Uterus (tissue), 4 donors: ENCODE measurements at places on chromosomes 3 and 15. TPM values are rescaled to one million over a fixed set of nuclear protein-coding genes. Genes with fewer than 3 reads are reported as not detected.
A peak's percentile ranks its signal among the peaks of the same experiment; 100 is the strongest.

The TEX55 gene
- not detected for total RNA-seq

GRCh38 chr3:49173792-49174170 lies 2.4 kb downstream of the KLHDC8B start:
- no peak for DNase-seq

GRCh38 chr3:152444029-152444641 lies 175.4 kb downstream of the MBNL1 start:
- DNase-seq, result no peak

DNA sequence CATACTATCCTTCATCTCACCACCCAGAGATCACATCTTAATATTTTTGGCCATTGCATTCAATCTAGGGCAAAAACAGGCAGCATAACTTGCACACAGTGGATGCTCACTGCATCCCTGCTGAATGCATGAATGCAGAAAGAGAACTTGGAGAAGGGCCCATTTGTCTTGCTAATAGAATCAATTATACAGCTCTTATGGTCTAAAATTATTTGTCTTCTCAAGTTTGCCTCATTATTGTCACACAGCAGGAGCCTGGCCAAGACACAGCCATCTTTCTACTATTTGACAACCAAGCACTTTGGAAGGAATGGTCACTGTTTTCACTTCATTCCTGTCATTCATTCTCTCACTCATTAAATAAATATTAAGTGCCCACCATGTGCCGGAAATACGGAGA lies 1.2 kb upstream of the ARHGEF26 start:
- no peak for DNase-seq

- DNase-seq, result peak; percentile 82
Observed at GRCh38 chr3:11568503-11569155, 75.1 kb downstream of the VGLL4 start.

The BRPF1 gene
- 36.0 TPM for total RNA-seq

The VILL gene
- total RNA-seq, result 9.8 TPM

- no peak for DNase-seq
Observed at GRCh38 chr15:62853114-62853840, 189.3 kb upstream of the TPM1 start.

DNA sequence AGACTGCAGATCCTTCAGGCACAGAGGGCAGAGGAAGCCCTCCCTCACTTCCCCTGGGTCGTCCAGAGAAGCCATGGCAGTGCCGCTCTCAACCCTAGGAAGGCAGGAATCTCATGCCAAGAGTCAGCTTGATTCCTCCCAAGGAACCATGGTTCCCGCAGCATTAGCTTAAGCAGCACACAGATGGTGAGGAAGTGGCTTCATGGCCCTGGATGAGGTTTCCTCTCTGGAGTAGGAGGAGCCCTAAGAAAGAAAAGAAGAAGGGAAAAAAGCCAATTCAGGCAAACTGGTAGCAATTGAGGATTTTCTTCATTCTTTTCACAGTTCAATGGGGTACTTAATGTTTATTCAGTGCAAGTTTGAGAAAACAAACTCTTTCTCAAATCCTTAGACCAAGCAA lies 2.9 kb downstream of the RBSN start:
- DNase-seq, result no peak

The DYNLT2B gene
- total RNA-seq, result 1.3 TPM

- DNase-seq, result peak; percentile 93
Observed at GRCh38 chr3:45592830-45593707, 1.5 kb upstream of the LIMD1 start.

GRCh38 chr3:159882790-159883779 lies 105.5 kb upstream of the IL12A start:
- no peak for DNase-seq

DNA sequence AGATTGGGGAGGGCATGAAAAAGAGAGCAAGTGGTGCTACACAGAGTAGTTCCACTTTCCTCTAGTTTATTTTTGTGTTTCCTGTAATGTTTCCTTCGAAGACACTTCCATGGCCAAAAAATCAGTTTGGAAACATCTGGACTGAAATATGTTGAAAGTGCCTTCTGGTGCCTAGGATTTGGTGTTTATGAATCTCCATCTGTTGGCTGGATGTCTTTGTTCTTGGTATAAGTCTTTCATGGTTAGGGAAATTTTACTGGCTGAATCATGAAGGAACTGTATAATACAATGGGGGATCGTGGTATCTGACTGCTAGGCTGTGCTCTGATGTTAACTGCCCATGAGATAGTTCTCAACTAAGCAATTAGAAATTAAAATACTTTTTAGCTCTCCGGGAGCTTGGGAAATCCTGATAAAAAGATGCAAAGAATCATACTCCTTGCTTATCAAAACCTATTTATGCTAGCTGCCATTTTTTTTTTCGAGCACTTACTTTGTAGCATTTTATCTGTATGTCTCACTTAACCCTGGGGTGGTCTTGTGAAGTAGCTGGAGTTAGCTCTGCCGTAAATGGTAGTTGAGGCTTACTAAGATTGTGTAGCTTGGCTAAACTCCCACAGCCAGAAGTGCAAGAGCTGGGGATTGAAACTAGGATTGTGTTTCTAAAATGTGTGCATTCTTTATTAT lies 21.9 kb downstream of the AKAP13 start:
- no peak for DNase-seq

GRCh38 chr15:101088788-101089578 lies 162.9 kb downstream of the CHSY1 start:
- DNase-seq, result peak; percentile 55

The SCN5A gene
- total RNA-seq, result under 0.01 TPM

The TATDN2 gene
- 33.2 TPM for total RNA-seq

- no peak for DNase-seq
Observed at GRCh38 chr15:57537488-57538264, 54.0 kb upstream of the MYZAP start.

GRCh38 chr3:16864610-16865313 lies 20.0 kb upstream of the PLCL2 start:
- DNase-seq, result no peak

DNA sequence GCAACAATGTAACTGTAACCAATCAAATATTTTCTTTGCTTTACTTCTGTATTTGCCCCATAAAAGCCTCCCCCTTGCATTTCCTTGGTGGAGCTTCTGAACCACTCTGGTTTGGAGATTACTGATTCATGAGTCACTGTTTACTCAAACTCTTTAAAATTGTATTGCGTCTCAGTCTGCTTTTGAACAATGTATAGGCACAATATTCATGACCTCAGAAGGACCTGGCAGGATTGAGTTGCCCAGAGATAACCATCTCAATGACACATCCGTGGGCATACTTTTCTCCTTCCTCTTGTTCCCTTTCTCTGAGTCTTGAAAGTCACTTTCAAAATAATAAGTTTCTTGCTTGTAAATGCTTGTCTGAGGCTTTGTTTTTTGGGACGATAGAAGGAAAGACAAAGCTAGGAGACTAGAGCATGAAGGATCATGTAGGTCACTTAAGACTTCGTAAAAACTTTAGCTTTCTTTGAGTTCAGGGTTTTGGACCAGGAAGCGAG lies 57.1 kb upstream of the POU1F1 start:
- DNase-seq, result no peak

- no peak for DNase-seq
Observed at GRCh38 chr3:187642861-187643260, 27.3 kb downstream of the SST start.

DNA sequence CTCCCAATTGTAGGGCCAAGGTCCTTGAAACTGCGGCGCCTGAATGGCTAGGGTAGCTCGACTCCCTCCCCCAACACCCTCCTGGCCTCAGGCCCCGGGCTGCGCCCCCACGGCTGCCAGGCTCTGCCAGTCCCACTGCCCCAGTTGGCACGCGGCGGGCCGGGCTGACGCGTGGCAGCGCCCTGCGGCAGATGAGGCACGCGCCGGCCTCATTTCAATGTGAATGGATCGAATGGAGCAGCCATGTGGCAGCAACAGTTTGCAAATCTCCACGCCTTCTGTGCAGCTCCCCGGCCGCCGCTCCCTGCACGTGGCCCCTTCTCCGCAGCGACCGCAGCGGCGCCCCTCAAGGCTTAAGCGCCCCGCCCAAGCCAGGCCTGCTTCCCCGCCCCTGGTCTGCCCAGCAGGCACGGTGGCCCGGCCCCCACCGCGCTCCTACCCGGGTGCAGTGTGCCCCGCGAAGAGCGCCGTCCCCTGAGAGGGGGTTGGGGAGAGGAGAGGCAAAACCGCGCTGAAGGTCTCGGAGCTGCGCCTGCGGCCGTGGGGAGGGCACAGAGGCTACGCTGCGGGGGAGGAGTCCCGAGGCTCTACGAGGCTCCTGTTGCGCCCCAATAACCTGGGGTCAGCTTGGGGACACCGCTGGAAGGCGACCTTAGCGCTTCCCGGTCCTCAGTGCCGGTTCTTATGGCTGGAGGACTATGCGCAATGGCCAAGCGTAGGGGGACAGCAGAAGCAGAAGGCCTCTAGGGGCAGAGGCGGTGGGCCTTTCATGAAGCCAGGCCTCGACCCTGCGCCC lies 3.1 kb upstream of the DLL4 start:
- no peak for DNase-seq

DNA sequence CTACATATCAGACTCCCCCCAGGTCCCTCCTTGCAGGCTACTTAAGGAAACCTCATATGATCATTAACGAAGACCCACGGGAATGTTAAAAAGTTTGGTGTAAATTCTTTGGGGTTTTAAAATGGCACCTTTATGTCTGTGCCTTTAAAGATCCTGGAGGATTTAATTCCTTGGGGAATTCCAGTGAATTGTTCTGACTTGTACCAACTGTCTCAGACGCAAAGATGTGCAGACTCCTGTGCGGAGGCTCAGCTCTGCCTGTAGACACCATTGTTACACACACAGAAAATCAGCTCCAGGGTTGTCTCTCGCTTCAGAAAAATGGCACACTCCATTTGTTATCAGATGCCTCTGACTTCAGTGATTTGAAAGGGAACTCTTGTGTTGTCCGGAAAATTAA lies 414.4 kb upstream of the CFAP20DC start:
- no peak for DNase-seq

DNA sequence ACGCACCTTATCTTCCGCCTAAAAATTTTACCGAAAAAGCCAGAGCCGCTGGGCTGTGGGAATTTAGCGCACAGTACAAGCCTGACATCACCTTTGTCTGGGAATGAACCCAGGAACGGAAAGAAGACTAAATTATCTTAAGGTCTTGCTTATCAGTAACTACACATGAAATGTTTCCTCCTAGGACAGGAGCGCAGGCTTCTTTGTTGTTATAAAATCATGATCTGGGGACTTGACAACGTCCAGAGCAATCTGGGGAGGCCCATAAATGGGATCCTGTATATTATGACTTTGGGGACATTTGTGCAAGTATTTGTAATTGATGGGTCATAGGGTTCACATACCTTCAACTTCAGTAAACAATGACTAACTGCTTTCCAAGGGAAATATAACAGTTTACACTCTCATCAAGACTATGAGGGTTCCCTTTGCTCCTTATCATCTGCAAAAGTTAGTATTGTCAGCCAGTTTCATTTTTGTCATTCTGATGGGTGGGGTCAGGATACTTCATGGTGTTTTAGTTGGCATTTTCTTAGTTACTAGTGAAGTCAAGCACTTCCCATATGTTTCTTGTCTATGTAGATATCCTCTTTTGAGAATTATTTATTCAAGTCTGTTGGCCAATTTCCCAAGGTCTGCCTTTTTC lies 213.9 kb upstream of the PFN2 start:
- no peak for DNase-seq
